ENCODE measurements at places on chromosomes 16 and 17. TPM values are rescaled to one million over a fixed set of nuclear protein-coding genes. Genes with fewer than 3 reads are reported as not detected.

Gene C16orf86
- 2.1 TPM for total RNA-seq

Gene BRIP1
- total RNA-seq: 4.0 TPM

Gene KRT16
- 0.38 TPM for total RNA-seq

Gene EVI2B
- total RNA-seq: not detected

Gene ARHGAP23
- total RNA-seq: 69.4 TPM

Gene DHX58
- total RNA-seq: 11.6 TPM
